Left ventricle myocardium superior (tissue), 1 donor: ENCODE measurements at places on chromosomes 16 and 17.
A peak's percentile ranks its signal among the peaks of the same experiment; 100 is the strongest.

- DNase-seq = peak; percentile 79
Observed at GRCh38 chr17:28896884-28897768, at the start of gene FLOT2. FLOT2 (minus strand) TSS chr17:28897733; CDS start chr17:28897574, 159 bp downstream.

DNA sequence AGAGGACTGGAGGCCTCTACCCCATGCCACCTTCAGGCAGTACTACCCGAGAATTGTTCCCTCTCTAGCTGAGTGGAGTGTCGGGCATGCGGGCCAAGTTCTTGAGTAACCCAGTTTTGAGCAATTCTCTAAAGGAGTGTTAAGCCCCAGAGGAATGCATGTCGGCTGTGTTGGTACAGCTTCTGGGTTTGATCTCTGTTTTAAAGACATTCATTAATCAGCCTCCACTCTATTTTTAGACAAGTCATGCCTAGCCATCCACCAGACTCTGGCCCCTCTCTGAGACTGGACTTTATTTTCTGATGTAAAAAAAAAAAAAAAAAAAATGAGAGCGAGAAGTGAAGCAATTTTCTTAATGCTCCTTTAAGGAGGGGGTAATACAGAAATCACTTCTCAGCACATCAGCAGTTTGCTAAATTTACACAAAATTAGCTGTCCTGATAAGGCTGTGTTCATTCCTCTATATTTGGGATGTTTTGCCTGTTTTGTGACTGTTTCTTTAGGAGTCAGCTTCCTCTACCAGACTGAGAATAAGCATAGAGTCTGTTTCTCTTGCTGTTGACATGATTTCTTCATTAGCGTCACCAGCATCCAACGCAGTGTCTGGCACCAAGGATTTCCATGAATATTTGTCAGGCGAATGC is 88.7 kb downstream of the AXIN2 start:
- no peak for DNase-seq

- DNase-seq = peak; percentile 88
Observed at GRCh38 chr17:1490643-1491442, 1.6 kb downstream of the MYO1C start.

- no peak for DNase-seq
Observed at GRCh38 chr16:87335625-87336433, 18.6 kb upstream of the C16orf95 start.

DNA sequence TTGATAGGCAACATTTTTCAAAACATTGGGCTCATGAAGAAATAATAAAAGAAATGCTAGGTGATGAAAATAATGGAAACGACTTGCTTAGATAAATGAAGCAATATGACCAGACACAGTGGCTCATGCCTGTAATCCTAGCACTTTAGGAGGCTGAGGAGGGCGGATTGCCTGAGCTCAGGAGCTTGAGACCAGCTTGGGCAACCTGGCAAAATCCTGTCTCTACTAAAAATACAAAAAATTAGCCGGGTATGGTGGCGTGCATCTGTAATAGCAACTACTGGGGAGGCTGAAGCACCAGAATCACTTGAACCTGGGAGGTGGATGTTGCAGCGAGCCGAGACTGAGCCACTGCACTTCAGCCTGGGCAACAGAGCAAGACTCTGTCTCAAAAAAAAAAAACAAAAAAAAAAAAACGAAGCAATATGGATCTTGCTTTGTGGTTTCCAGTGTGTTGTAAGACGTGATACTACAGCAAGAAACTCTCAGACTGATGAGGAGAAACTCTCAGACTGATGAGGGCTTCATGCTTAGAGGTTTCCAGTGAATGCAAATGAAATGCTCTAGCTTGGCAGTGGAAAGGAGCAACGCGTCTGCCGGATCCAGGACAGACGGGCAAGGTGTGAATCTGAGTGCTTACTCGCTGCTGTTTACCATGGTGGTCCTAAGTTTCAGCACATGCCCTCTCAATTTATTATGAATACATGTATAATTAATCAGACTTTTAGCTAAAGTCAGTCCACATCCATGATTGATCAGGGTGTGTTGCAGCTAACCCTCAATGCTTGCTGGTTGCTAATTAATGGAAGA is 11.5 kb upstream of the IGF2BP1 start:
- no peak for DNase-seq
